ENCODE measurements at places on chromosomes 7 and 10. TPM values are rescaled to one million over a fixed set of nuclear protein-coding genes. Genes with fewer than 3 reads are reported as not detected.

- DNase-seq = no peak
Measured at GRCh38 chr10:14371581-14371980, 40.9 kb upstream of the FRMD4A start.

DNA sequence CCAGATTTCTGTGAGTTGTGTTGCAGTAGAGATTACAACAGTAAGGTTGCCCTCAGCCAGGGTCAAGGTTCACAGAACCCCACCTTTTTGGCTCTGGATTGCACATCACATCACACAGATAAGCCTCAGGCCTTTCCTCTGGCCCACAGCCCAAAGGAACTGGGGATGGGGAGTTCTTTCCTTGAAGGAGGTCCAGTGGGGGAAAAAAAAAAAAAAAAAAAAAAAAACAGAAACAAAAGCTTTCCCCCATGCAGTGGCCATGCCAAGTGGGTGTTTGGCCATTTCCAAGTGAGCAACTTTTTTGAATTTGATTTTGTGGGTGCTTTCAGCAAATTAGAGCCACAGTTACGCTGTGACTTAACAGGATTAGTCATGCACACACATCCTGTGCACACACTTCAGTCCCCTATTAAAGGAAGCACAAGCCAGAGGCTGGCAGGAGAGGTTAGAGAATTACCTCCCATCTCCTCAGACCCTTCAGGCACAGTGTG is 79.3 kb upstream of the NANOS1 start:
- no peak for DNase-seq

DNA sequence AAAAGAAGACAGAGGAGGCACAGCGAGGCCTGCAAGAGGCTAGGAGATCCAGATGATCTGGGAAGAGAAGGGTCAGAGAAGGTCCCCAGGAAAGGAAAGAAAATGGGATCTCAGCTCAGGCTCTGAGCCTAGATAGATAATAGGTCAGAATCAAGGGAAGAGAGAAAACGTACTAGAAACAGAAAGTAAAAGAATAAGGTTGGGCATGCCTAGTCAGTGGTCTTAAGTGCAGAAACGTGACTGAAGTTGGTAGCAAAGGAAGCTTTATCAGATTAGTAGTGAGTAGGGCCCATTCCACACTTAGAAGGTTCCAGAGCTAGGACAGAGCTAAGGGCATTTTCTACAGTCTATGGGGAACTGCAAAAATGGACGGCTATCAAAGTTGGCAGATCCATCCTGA is 84.8 kb upstream of the ASAH2 start:
- no peak for DNase-seq

SLC26A4 gene
- 0.79 TPM for total RNA-seq

HSPA12A gene
- 4.7 TPM for total RNA-seq

DNA sequence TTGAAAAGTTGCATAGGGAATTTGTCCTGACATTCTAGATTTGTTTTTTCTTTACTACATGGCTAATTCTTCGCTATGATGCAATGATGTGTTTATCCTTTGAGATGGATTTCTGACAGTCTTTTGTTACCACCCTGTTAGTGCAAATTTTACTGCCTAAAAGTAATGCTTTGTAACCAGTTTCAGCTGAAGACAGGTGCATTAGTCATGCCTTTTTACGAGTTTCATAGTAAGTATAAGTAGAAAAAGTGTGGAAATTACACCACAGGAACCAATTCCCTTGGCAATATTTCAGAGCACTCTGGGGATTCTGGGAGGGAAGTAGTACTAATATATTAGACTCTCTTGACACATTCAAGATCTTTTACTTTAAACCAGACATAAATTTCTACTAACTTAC is 257.8 kb upstream of the DKK1 start:
- DNase-seq = no peak

DNA sequence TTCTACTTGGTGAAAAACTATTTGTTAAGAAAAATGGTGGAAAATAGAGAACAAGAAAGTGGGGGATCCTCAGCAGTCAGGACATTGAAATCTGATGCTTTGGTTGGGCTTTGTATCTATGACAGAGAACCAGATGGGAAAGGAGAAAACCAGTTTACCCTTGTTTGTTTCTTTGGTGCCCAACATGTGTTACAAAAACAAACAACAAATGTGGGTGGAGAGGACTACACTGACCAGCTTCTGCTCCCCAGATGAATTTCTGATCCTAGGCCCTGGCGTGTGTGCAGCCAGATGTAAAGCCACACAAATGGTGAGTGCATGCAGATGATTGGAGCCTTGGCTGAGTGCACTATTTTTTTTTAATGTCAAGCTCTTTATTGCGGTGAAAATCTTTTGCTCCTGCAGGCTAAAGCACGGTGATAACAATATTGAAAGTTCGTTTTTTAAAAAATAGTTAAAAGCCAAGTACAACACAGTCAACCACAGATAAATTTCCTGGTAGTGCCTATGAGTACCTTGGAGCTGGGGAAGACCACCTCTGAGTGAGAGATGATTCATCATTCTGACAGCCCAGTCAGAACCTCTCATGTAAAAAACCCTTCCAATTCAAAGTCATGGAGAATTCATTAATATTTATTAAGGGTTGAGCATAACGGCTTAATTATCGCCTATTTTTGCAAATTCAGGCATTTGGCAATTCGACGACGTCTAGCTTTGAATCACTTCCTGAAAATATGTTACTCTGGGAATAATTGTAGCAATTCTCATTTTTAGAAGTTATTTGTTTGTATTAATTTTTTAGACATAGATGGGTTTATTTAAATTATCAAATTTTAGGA is 163.7 kb downstream of the AGMO start:
- no peak for DNase-seq

DNA sequence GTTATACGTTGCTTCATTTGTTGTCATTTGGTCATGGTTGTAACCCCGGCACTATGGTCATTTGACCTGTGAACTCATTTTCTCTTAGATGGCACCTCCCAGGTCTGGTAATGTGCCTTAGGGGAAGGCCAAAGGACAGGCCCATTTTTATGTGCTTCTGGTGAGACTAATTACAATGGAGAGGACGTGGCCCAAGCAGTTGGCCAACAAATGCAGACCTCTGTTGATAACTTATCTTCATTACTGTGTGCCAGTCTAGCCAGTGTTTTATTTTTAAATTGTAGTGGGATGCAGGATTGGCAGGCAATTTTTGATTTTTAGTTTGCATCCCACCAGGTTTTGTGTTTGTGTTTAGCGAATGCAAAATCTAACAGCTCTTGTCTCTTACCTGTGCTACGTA is 321.5 kb upstream of the AKR1E2 start:
- no peak for DNase-seq

LMTK2 gene
- 18.6 TPM for total RNA-seq

DNA sequence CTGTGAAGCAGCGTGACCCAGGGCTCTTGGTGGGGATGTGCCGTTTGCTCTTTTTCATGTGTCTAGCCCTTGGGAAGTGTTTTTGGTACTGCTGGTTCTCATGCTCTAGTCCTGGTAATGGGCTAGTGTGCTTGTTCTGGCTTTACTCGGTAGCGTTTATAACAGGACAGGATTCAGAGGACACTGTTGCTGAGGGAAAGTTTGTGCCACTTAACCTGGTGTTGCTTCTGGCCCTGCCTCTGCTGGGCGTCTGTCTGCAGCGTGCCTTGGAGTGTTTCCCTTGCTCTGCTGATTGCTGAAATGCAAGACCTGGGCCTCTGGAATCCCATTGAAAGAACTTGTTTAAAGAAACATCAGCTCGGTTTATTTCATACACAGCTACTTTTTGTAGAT is 35.0 kb downstream of the INPP5A start:
- no peak for DNase-seq

DNA sequence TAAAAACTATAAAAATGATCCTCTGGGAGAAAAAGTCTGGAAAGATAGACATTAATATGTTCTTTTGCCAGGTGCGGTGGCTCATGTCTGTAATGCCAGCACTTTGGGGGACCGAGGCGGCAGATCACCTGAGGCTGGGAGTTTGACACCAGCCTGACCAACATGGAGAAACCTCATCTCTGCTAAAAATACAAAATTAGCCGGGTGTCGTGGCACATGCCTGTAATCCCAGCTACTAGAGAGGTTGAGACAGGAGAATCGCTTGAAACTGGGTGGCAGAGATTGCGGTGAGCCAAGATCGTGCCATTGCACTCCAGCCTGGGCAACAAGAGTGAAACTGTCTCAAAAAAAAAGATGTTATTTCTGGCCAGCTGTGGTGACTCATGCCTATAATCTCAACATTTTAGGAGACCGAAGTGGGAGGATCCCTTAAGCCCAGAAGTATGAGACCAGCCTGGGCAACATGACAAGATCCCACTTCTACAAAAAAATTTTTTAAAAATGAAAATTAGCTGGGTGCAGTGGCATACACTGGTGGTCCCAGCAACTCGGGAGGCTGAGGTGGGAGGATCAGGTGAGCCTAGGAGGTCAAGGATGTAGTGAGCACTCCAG is 101.9 kb upstream of the LRRN3 start:
- no peak for DNase-seq

DNA sequence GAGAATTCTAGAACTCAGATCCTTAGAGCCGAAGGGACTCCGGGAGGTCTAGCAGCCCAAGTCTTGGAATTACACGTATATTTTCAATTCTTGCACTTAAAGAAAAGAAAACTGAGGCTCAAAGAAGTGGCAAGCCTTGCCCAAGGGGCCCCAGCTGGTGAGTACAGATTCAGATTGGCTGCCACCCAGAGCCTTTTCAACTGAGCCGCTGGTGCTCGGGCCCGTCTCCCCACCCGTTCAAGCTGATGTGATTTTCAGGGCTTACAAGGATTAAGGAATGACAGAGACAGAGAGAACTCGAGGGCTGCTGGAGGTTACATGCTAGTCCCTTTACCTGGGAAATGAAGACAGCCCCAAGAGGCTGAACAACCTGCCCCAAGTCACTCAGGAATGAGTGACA is 117.8 kb downstream of the ABLIM1 start:
- no peak for DNase-seq
